ENCODE measurements at places on chromosomes 16 and 17.

DNA sequence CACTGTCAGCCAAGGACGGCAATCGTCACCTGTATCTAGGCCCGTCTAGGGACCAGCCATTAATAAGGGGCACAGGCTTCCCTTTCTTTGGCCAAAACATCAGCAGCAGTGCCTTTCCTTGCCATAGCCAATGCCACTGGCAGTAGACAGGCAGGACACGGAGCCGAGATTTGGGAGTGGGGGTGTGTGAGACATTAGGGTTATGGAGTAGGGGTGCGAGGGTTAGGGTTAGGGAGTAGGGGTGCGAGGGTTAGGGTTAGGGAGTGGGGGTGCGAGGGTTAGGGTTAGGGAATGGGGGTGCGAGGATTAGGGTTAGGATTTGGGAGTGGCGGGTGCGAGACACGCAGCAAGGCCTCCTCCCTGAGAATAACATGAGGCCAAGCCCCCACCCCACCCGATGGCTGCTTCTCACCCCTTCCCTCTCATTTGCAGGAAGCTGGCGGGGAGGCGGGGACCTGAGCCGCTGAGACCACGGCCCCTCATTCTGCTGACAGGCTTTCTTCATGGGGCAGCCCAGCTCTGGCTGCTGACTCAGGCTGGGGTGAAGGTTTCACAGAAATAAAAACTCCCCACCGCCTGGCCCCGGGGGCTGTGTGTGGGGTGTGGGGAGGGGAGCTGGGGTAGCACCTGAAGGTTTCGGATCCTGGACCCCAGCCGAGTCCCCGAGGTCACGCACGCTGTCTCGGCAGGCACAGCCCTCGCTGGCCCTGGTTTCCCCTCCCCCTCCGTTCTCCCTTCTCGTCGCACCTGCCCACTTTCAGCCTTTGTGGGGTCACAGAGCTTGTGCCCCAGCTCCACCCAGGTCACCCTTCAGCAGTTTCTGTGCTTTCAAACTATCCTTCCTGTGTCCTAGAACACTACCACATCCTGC is 93.8 kb downstream of the PGS1 start:
- no peak for DNase-seq

GRCh38 chr17:28526381-28526780 is 20.2 kb downstream of the FOXN1 start:
- DNase-seq: no peak

DNA sequence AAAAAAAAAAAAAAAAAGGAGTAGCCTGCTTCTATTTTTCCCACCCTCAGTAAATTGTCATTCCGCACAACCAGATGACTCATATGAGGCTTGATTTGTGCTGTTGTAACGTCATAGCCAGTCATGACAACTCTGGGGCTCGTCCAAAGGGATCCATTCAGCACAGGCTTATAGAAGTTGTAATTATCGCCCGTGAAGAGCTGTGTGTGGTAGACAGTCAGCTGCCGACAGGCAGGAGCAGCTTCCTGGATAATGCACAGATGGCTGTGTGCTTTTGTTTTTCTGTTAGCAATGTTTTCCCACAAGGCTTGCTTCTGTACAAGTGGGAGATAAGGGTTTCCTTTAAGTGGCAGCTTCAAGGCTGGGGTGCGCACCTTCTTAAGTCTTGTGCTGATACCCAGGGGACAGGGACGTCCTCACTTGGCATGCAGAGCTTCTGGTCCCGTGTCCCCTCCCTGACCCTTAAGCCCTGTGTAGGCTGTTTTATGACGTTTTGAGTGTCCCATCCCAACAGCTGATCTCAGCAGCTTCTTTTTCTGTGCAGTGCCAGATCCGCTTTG is 26.0 kb downstream of the SNX29 start:
- no peak for DNase-seq

- no peak for DNase-seq
Observed at GRCh38 chr16:2288726-2289125, 20.8 kb upstream of the RNPS1 start.

- no peak for DNase-seq
Observed at GRCh38 chr16:19589771-19590302, 34.3 kb downstream of the VPS35L start.

DNA sequence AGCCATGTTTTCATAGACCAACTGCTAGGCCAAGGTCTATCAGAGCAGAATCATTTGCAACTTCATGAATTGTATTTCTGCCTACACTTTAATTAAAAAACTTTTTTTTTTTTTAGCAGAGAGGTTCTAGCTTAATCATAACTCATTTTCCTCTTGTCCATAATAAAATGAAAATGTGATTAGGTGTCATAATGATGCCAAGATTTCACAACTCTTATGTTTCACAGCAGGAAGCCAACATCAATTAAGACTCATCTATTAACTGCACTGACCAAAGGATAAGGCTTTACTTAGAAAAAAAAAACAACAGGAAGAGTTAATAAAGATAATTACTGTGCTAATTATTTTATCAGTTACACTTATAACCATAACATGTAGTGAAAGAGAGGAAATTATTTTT is 18.9 kb upstream of the RNF43 start:
- DNase-seq: no peak

DNA sequence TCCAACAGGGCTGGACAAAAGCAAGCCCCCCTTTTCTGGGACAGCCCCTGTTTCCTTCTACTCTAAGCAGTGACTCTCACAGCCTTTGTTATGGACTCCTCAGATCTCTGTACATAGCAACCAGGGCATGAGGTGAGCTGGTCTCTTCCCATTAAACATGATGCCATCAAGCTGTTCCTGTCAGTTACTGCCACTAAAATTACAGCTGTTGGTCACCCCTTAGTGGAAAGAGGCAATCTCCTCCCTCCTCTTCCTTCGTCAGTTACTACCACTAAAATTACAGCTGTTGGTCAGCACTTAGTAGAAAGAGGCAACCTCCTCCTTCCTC is 95.2 kb upstream of the SMIM36 start:
- no peak for DNase-seq

GRCh38 chr17:9211133-9211765 is 189.9 kb downstream of the NTN1 start:
- no peak for DNase-seq

DNA sequence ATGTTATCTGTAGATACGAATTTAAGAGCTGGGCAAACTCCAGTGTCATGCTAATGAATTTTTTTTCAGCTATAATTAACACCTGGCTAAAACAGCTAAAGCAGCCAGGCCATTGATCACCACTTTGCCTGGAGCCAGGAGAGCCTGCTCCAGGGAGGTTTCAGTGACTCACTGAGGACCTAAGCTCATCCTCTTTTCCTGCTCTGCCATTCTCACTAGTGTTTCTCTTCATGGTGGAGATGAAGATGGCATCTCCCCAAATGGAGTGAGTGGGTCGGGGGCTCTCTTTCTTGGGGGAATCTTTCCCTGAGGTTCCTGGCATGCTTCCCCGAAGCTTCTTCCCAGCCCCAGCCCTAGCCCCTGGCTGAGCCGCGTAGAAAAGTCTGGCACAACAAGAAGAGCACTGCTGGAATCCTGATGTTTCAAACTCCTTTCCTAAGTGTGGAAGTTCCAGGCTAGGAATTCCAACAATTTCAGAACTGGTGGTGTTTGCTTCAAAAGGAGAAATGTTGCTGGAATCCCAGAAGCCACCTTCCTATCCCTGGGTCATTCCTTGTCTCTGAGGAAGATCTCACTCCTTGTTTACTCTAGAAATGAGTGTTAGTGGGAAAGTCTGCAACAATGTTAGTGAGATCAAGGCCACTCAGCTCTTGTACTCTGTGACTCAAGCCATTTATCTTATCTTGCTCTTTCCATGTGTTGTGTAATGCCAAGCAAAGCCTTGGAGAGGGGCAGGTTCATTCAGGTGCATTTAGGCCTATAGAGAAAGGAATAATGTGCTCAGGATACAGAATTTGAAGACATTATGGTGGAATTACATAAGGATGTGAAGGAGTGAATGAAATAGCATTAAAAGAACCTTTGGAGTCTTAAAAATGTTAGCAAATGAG is 26.0 kb upstream of the B4GALNT2 start:
- no peak for DNase-seq

- DNase-seq: no peak
Observed at GRCh38 chr17:29076722-29077121, 33.8 kb downstream of the PIPOX start.

DNA sequence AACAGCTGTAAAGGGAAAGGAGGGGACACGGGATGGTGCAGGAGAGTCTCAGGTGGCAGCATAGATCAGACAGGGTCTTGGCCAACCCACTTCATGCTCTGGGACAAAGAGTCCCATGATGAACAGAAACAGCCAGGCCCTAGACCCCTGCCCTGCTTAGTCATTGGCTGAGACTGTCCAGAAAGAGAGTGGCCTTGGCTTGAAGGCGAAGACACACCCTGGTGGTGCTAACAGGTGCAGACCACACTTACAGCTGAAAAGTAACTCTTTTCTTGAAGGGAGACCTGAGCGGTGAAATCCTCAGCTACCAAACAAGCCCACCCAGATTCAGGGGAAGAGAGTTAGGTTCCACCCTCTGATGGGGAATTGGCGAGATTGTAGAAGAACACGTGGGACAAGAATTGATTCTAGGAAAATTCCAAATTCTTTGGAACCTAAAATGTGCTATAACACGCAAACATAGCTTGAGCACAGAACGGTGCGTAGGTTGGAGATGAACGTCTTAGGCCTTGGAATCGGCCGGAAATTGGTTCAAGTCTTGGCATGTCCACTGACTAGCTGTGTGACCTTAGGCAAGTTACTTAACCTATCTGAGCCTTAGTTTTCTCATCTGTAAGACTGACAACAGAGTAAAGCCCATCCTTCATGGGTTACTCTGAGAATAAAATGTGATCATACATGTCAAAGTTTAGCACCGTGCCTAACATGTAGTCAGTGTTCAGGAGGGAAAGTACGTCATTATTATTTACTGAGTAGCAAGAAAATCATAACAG is 12.5 kb upstream of the MLYCD start:
- no peak for DNase-seq

DNA sequence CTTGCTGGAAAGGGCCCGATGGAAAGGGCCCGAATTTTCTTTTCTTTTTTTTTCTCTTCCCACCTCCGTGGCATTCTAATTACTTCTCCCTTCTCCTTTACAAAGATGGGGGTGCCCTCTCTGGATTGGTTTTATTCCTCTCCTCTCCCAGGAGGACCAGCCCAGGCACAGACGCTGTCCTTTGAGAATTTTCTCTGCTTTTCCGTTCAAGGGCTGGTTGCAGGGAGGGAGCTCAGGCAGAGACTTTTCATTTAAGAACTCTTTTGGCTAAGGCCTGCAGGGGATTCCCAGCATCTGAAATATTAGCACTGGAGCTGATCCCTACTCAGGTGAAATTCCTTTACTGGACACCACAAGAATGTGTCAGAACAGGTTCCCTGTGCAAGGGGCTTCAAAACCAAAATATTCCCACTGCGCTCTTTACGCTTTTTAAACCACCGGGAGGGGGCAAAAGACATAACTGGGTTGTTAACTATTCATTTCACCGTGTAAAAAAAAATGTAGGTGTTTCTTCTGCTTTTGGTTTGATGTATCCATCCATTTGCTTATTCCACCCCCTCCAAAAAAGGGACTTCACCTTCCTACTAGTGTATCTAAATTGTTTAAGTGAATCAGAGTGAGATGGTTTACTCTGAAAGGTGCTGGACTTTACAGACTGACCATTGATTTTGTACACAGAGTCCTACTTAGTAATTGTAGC is 1.4 kb downstream of the NFAT5 start:
- no peak for DNase-seq

- peak; percentile 40 for DNase-seq
Observed at GRCh38 chr16:23670137-23670776, 8.4 kb upstream of the PLK1 start.

GRCh38 chr17:57919918-57920317 is 35.3 kb downstream of the CUEDC1 start:
- DNase-seq: no peak

- DNase-seq: peak; percentile 15
Observed at GRCh38 chr17:81097134-81097942, 62.4 kb downstream of the BAIAP2 start.

DNA sequence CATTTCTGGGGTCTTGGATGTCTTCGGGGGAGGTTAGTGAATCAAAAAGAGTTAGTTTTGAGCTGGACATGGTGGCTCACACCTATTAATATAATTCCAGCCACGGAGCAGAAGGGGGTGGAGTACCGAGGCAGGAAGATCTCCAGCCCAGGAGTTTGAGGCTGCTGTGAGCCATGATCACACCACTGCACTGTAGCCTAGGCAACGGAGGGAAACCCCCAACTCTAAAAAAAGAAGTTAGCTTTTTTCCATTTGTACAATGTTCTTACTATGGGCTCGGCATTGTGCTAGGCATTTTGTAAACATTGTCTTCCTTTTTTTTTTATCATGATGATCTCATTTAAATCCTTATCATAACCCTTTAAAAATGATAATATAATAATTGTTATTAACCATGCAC is 8.3 kb upstream of the SNF8 start:
- no peak for DNase-seq

GRCh38 chr16:57132470-57132869 is 40.1 kb downstream of the CPNE2 start:
- no peak for DNase-seq

GRCh38 chr16:16780588-16780987 is 401.6 kb downstream of the NPIPA7 start:
- DNase-seq: no peak

DNA sequence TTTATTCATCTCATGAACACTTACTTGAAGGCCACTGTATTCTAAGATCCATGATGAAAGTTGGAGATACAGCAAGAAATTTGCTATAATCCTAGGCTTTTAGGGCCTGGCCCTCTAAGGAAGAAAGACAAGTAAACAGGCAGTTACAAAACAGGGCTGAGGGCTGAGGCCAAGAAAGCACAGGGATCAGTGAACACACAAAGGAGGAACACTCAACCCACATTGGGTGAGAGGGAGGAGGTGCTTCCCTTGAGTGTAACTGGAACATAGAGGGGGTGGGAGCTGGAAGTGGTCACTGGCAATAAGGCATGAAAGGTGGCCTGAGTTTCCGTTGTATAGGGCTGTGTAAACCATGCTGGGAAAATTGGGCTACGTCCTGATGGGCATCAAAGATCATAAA is 112.2 kb downstream of the ZNF18 start:
- DNase-seq: no peak

DNA sequence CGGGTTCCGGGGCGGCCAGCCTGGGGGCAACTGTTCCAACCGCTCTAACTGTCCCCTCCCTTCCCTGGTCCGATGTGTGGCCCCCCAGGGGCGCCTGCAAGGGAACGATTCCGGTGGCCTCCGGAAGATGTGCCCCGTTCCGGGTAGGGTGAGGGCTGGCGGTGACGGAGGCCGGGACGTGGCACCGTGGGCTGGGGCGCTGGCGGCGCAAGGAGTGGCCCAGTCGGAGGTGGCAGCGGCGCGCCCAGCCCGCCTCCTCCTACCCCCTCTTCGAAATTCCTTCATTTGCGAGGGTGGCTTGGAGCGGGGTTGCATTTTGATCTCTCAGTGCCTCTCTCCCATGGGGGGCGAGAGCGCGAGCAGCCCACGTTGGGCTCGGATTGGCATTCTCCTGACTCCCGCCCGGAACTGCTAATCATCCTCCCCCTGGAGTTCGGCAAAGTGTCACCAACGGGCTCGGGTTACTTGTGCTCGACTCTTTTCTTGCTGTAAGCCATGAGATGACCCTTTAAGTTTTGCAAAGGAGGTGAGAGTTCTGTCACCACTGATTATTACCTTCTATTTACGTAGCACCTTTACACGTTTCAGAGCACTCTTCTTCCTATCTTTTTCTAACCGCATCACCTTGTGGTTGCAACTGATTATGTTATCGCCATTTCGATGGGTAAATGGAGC is 622 bp downstream of the NDEL1 start:
- DNase-seq: peak; percentile 48

Data from stimulated activated CD4-positive, alpha-beta T cell treated with anti-CD3 and anti-CD28 coated beads, Interleukin-12 subunit alpha, Interleukin-12 subunit beta, amount 100 ng/mL, for 24 hours (primary cell).